ENCODE measurements at places on chromosomes 6 and 20. TPM values are rescaled to one million over a fixed set of nuclear protein-coding genes. Genes with fewer than 3 reads are reported as not detected.

GRCh38 chr20:19915111-19915798 is 101.9 kb upstream of the NAA20 start:
- H3K4me1 ChIP-seq, result no peaks in the 10 kb centered on the region
- no peaks in the 10 kb centered on the region for H3K36me3 ChIP-seq
- no peak overlapping the region for H3K4me3 ChIP-seq
- no peak overlapping the region for H3K27ac ChIP-seq

Gene CARMIL1
- 5.4 TPM for total RNA-seq

DNA sequence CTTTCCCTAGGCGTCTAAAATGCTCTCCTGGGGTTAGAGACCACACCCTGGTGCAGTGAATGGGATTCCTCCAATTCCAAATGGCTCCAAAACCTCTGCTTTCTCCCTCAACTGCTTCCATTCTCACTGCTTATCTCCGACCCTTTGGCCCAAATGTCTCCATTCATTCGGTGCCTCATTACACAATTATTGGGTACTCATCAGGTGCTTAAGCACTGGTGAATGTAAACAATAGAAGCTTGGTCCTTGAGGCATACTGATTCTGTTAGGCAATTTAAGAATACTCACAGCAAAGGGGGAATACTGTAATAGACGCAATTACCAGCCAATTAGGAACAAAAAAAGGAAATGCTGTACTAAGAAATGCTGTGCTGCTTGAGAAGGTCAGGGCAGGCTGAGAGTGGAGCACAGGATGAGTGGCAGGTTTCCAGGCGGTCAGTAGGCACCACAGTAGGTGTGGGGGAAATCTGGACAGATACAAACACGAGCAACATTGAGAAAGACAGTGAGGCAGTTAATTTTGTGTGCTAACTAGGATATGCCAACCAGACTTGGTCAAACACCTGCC is 23.0 kb downstream of the GMDS start:
- DNase-seq, result no peak
- peak overlapping the region; percentile 81 for H3K4me3 ChIP-seq

GRCh38 chr6:158290040-158290439 is 22.2 kb upstream of the TULP4 start:
- peak overlapping the region; percentile 94 for H3K27ac ChIP-seq
- peaks cover 28% of the 10 kb centered on the region for H3K36me3 ChIP-seq
- peaks cover 57% of the 10 kb centered on the region for H3K4me1 ChIP-seq
